ENCODE measurements at places on chromosomes 12 and 14. TPM values are rescaled to one million over a fixed set of nuclear protein-coding genes. Genes with fewer than 3 reads are reported as not detected.

Gene CNTN1
- 16.2 TPM for total RNA-seq

Gene ACOT6
- total RNA-seq = not detected

Gene NOVA1
- total RNA-seq = 4.1 TPM

Gene HCAR1
- total RNA-seq = 1.5 TPM

Gene COA8
- total RNA-seq = 18.0 TPM

Gene KRT5
- 0.22 TPM for total RNA-seq

Gene NPFF
- total RNA-seq = not detected

Gene DNAL1
- total RNA-seq = 8.0 TPM

Data from uterine smooth muscle cell (primary cell).